Omental fat pad (tissue), 4 donors: ENCODE measurements at places on chromosomes 1 and 21. TPM values are rescaled to one million over a fixed set of nuclear protein-coding genes. Genes with fewer than 3 reads are reported as not detected.

Gene SLAMF9
- 1.0 TPM for total RNA-seq

Gene SLC19A1
- 5.8 TPM for total RNA-seq

- DNase-seq: no peak
These were observed 50.9 kb upstream of the GALNT2 start for GRCh38 chr1:230016159-230016558.

GRCh38 chr1:40185951-40186864 is 25.0 kb downstream of the RLF start:
- DNase-seq: no peak

DNA sequence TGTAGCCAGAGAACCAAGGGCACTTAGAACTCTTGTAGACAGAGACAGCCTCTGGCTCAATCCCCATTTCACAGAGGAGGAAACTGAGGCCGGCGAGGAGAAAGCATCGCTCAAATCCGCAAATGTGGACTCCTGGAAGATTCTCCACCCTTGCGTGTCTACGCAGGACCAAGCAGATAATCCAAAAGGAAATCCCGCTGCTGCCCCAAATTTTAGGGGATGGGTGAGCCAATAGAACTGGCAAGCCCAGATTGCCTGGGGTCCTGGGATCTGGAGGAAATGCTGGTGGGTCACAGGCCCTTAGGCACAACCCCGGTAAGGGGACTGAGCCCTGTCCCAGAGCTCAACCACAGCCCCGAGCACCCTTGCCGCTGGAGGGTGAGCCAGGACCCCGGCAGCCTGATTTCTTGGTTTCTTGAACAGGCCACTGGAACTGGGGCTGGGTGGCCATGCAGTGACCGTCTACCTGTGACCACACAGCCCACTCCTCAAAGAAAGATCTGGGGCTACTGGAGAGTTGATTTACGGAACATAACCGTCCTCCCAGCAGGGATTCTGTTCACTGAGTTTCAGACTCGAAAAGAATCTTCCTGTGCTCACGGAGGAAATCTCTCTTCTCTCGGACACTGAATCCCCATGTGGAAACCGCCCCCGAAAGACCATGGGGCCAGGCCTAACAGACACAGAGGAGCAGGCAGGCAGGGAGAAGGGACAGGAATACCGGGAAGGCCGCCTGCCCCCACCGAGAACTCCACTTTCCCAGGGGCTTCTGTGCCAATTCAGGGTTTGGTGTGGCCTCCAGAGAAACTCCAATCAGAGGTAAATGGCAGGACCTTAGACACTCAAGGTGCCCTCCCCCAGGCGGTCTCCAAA is 238.4 kb downstream of the NPHP4 start:
- DNase-seq: no peak

- no peak for DNase-seq
These were observed 35.2 kb upstream of the RCSD1 start for GRCh38 chr1:167594822-167595221.
